ENCODE measurements at places on chromosomes 1 and 21. TPM values are rescaled to one million over a fixed set of nuclear protein-coding genes. Genes with fewer than 3 reads are reported as not detected.

Gene ADAMTS4
- total RNA-seq: 42.6 TPM

Gene TMEM269
- 0.18 TPM for total RNA-seq

Gene ANGPTL3
- total RNA-seq: not detected

Gene CACNA1S
- total RNA-seq: not detected

Gene NSL1
- total RNA-seq: 35.5 TPM

Gene LCE1A
- total RNA-seq: not detected

Gene PTPRC
- 35.1 TPM for total RNA-seq

Gene PWP2
- total RNA-seq: 8.3 TPM

Gene CSF3R
- 13.7 TPM for total RNA-seq

DNA sequence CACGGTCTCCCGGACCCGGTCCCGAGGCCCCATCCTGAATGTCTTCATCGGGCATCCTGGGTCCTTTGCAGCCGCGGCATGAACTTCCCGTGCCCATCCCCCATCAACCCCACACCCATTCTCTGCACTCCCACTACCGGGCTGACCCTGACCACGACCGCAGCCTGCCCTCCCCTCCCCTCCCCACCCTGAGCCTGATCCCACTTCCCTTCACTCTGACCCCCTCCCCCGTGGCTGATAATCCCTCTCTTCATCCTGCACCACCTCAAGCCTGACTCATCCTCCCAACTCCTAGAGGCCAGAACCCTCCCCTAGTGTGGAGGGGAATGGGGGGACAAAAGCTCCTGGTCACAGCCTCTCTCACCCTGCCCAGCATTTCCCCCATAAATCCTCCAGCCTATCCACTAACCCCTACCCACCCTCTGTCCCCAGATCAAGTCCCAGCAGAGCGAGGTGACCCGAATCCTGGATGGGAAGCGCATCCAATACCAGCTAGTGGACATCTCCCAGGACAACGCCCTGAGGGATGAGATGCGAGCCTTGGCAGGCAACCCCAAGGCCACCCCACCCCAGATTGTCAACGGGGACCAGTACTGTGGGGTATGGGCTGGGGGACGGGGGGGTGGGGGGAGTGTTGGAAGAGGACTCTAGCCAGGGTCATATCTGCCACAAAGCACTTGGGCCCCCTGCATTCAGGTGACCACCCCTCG is 602 bp downstream of the SH3BGRL3 start:
- DNase-seq: no peak

DNA sequence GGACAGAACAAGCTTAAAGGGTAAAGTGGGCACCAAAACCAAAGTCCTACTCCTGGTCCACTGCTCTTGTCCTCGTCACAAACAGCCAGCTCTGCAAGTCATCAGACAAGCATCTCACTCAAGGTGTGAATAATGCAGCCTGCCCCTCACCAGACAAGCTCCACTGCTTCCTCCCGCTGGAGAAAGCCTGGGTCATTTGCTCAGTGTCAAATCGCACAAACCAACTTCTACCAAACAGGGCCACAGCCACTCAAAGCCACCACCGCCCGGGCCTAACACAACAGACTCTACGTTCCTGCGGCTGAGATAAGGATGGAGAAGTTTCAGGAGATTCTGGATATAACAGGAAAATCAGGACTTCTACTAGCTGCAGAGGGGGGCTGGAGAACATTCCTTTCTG is 3.3 kb downstream of the SSBP3 start:
- DNase-seq: no peak

DNA sequence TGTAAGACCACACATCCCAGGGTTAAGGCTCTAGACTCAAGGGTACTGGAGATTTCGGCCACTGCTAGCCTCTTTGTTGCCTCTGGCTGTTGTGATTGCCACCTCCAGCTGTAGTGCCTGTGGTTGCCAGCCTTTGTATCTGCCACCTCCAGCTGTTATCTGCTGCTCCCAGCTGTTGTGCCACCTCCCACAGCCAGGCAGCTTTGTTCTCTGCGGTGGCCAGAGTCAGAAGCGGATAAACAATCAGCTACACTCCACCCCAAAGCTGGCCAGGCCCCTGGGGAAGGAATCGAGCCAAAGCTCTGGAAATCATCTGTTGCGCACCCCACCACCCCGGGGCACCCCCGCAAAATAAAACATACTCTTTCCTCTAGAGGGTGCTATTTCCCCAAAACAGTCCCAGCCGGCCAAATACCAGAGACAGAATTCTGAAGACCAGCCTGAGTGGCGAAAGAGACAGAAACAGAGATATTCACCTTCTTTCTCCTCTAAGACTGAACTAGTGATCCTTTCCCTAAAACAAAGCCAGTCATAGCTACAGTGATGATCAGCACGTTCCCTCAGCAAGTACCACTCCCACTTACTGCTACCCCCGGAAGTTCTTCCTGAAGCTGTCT is 14.8 kb upstream of the PIGM start:
- peak; percentile 57 for DNase-seq

- no peak for DNase-seq
Observed at GRCh38 chr1:25800703-25801377, 847 bp downstream of the SELENON start.

GRCh38 chr1:19835578-19835977 is 20.5 kb upstream of the RNF186 start:
- no peak for DNase-seq

DNA sequence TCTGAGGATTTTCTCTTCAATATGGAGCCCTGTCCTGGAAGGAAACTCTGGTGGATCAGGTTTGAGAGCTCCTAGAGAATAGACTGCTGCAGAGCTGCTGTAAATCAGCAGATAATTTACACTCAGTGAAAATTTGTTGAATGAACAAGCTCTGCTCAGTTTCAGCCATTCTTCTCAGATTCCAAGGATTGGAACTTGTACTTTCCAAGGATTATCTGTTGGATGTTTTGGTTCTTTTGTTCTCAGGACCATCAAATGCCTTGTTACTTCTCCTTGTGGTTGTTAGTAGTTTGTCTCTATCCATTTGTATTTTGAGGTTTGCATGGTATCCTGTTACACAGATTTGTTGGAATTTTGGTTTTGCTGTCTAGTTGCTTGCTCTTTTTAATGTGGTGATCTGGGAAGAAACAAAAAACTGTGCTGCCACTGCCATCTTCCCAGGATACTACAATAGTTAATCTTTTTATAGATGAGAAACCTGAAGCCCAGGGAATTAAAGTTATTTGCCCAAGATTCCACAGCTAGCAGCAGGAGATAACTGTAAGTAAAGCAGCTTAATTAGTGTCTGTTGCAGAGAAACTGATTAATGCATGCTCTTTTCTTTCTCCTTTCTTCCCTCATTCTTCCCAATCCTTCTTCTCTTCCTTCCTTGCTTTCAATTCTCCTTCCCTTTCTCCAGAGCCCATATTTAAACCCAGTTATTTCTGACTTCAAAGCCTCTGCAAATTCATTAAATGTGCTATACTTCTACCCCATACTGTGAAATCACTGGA is 21.7 kb upstream of the KIFAP3 start:
- DNase-seq: no peak

DNA sequence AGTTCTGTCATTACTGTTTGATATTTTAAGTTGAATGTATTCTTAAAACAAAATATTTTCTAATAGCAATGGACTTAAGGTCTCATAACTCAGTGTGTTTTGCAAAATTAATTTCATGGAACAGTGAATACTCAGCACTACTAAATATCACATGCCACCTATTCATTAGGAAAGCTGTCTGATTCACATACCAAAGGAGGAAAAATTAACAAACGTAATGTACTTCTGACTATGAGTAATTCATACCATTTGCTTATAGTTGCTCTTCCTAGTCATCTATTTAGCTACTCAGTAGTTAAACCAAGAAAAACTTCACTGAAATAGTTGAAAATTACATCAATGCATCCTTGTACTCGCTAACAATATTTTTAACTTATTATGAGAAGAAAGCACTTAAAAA is 35.2 kb downstream of the TP53BP2 start:
- DNase-seq: no peak

GRCh38 chr1:47435506-47436303 is 2.1 kb upstream of the FOXD2 start:
- no peak for DNase-seq

DNA sequence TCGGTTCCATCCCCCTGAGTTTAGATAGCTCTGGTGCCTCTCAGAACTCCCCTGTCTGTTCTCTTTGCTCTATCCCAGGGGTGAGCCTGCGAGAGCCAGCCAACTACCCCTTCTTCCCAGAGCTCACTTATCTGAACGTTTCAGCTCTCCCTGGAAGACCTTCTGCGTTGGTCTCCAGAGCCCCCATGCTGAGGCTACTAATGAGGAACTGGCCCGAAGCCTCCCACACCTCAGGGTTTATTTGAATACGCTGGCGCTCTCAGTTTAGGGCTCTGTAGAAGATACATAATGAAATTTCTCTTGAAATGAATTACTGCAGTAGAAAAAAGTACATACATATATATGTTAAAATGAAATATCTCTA is 43.5 kb downstream of the TCEANC2 start:
- DNase-seq: no peak

DNA sequence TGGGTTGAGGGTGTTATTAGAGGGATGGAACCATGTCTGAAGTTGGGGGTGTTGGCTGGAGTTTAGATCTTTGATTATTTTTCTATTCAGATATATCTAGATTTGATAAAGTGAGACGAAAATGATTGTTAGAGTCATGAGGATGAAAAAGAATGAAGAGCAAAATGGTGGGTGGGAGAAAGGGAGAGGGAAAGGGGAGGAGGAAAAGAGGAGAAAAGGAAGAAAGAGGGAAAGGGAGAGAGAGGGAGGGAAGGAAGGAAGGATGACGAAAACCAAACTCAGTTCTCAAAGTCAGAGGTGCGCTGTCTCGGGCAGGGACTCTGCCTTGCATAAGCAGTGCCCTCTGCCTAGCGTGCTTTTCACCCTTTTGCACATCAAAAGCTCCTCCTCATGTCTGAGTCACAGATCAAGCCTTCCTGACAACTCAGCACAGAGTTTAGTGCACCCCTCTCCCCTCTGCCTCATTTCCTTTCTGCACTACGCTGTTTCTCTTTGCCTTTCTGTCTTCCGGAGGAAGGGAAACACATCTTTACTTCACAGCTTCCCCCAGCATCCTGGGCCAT is 225.8 kb upstream of the PROX1 start:
- no peak for DNase-seq

DNA sequence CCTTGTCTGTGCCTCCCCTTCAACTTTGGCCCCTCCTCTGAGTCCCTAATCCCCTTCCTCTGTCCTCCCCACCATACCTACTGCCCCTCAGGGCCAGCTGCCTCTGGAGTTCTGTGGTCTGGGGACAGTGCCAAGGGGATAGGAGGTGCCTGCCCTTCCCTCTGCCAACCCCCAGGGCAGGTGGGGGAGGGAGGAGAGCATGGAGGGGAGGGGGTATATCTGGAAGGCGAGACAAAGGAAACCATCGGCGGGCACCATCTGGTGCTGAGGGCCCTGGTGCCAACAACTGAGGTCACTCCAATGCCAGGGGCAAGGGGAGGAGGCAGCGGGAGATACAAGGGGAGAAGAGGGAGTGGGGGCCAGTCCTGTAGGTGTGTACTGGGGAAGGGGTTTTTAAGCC is 9.6 kb downstream of the RAB25 start:
- no peak for DNase-seq

DNA sequence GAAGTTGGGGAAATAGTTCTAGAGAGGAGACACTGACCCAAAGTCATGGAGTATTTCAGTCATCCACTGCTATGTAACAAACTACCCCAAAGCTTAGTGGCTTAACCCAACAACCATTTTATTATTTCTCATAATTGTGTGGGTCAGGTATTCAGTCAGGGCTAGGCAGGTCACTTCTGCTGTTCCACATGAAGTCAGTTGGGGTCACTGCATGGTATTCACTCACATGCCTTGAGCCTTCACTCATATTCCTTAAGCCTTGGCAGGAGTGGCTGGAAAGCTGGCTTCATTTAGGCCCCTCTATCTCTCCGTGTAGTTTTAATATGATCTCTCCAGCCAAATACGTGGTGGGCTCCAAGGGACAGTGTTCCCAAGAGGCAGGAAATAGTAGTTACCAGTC is 17.5 kb upstream of the RNF11 start:
- DNase-seq: no peak

GRCh38 chr1:145906954-145907753 is 2.7 kb downstream of the ITGA10 start:
- peak; percentile 36 for DNase-seq

DNA sequence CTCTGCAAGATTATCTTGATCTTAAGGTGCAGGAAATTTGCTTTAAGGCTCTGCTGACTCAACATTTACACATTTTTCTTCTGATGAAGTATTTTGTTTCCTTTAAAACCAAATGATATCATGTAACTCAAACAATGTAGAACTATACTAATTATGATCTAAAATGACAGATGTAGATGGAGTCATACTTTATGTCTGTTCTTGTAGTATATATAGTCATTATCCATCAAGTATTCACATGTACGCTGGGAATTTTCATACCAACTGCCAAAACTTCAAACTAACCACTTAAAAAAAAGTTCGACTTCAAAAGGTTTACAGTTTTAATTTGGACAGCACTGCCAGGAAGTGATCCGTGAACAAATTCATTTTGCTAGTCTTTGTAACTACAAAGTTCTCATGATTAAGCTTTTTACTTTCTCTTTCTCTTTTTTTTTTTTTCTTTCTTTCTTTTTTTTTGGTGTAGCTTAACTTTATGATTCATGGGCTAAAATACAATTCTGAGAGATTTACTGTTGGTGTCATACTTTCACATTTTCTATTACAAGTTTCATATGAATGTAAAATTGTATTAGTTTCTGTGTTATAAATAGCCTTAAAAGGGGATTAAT is 509.0 kb upstream of the CXADR start:
- DNase-seq: no peak

DNA sequence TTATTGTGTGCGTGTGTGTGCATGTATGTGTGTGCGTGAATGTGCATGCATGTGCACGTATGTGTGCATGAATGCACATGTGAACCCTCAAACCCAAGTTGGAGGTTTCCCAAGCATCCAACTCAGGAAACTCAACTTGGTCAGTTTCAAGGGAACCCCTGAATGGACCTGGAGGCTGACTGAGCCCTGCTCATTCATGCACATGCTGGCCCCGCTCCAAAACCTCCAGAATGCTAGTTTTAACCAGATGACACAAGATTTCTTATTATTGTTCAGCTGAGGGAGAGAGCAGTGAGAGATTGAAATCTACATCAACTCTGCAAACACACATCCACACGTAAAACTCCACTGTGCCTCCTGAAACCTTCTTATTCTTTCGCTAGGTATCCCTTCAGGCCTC is 104.4 kb downstream of the OMA1 start:
- no peak for DNase-seq

DNA sequence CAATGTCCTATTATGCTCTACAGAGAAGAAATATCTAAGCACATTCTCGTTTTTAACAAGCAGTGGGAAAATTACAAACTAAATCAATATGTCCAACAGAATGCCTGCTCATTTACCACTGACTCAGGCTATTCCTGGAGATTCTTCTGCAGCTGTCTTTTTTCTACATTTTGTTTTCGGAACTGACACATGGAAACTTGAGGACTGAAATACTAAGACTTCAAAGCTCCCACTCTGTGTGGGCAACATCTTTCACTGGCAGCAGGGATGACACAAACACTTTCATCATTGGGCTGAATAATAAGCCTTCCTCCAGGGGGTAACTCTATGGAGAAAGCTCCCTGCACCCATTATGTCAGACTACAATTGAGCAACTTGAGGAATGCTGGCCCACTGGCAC is 175.5 kb upstream of the NCAM2 start:
- DNase-seq: no peak

All from ureter (tissue), 1 donor.